Cerebellar nuclear complex (tissue), 1 donor: ENCODE measurements at places on chromosomes 3 and 15.

- no peak for DNase-seq
Measured at GRCh38 chr3:186642014-186642413, 1.8 kb downstream of the FETUB start.

DNA sequence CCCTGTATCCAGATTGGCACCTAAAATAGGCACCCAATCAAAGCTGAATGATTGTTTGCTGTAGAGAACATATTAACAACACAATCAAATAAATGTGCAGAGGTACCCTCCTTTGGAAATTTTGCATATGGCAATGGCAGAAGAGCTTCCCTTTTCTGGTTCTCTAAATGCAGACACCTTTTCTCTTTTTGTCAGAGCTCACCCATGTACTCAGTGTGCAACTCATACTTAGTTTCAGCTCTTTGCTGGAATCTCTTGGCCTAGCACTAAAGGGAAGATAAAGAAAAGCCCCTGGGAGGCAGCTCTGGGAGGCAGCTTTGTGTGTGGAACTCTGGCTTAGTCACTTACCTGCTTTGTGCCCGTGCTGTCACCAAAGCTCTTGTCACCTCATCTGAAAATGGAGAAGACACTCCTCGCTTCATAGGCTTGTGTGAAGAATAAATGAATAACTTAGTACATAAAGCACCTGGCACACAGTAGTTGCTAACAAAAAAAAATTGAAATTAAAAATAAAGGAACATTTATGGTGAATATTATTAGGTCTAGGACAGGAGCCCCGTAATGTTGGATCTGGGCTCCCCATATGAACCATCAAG is 28.8 kb downstream of the ST6GAL1 start:
- DNase-seq, result no peak

- DNase-seq, result no peak
Measured at GRCh38 chr3:70728311-70728710, 415.9 kb upstream of the MDFIC2 start.

DNA sequence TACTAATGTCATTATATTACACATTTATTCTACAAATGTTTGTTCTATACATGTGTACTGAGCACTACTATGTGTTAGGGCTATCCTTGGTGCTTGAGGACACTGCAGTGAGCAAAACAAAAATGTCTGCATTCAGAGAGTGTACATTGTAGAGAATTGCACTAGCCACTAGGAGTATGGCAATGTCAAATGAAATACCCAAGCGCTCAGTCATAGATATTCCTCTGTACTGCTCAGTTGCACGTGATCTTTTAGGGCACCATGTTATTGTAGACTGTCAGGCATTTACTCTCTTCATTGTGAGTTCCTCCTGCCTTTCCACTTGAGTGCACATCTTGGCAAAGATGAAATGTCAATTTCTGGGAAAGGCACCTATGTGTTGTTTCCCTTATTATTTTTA is 36.8 kb downstream of the FNDC3B start:
- no peak for DNase-seq

- no peak for DNase-seq
Measured at GRCh38 chr15:68152342-68152741, 52.8 kb downstream of the CALML4 start.

GRCh38 chr3:20405744-20406143 is 219.7 kb upstream of the SGO1 start:
- DNase-seq, result no peak

GRCh38 chr3:5347486-5347885 is 160.0 kb downstream of the EDEM1 start:
- no peak for DNase-seq

DNA sequence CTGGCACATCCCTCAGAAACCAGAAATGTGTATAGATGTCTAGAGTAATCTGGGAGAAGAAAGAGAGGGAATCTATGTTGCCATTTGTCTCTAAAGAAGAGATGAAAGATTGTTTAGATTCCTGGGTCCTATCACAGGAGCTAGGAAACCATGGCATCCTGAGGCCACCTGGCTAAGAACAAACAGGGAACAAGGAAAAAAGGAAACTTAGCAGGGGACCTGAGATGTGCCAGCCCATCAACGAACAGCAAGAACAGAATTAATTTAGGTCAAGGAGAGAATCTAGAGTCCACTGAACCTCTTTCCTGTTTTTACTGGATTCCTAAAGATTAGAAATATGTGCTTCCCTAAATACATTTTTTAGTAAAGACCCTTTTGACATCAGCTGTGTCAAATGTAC is 30.3 kb downstream of the IP6K1 start:
- DNase-seq, result no peak

- no peak for DNase-seq
Measured at GRCh38 chr3:152909180-152909883, 74.4 kb downstream of the P2RY1 start.

DNA sequence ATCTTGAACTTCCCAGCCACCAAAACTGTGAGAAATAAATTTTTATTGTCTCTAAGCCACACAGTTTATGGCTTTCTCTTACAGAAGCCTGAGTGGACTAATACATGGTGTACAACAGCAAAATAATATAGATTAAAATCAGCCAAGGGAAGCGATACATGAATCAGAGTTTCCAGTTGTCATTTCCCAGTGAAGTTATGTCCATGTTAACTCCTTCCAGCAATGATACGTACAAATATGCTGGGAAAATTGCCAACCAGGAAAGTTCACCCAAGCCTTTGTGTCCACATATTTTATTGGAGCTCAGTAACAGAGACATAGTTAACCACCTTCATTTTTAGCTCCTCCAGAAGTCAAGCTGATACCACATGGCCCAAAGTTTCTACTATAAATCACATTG is 280.9 kb upstream of the KCNMB2 start:
- no peak for DNase-seq

DNA sequence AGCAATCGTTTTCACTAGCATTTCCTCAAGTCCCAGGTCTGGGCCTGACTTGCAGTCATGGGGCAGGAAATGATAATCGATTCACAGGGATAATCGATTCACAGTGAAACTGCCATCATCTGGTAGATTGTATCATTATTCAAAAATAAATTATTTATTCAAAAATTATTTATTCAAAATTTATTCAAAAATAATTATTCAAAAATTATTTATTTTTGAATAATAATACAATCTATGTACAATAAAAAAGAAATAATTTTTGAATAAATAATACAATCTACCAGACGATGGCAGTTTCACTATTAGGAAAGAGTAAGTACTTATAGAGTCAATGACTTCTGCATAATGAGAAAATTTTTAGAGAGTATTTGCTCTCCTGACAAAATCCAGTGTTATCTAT is 28.1 kb upstream of the PROK2 start:
- DNase-seq, result no peak

DNA sequence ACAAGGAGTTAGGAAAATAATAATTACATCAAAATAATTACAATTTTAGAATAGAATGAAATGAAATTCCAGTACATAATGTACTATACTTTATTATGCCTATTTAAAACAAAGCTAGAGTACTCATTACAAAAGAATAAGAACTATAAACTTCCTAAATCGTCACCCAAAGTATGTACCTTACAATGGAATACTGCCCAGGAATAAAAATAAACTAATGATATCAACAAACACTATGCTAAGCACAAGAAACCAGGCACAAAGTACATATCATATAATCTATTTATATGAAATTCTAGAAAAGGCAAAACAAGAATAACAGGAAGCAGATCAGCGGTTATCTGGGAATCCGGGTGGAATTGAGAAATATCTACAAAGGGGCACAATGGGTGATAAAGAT is 84.7 kb downstream of the MYO9A start:
- no peak for DNase-seq

- DNase-seq, result no peak
Measured at GRCh38 chr3:56424336-56424735, 43.9 kb downstream of the ERC2 start.

DNA sequence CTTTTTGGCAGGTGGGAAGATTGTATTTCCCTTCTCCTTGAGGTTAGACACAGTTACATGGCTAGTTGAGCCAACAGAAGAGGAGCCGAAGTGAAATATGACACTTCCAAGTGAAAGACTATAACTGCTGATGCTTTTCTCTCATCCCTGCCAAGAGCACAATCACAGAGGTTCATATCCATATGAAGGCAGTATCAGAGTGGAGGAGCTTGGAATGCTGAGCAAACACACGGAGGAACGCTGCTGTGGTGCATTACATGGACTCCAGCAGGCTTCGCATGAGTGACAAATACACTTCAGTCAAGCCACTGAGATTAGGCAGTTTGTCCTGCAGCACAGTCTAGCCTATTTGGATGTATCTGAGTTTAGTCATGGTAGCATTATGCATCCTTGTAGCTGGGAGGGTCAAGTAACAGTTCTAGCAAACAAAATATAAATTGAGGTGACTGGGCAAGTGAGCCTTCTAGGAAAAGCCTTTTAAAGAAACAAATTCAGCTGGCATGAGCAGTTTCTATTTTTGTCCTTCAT is 5.4 kb downstream of the IQCF6 start:
- no peak for DNase-seq

- no peak for DNase-seq
Measured at GRCh38 chr3:37054370-37054769, 61.1 kb downstream of the MLH1 start.

DNA sequence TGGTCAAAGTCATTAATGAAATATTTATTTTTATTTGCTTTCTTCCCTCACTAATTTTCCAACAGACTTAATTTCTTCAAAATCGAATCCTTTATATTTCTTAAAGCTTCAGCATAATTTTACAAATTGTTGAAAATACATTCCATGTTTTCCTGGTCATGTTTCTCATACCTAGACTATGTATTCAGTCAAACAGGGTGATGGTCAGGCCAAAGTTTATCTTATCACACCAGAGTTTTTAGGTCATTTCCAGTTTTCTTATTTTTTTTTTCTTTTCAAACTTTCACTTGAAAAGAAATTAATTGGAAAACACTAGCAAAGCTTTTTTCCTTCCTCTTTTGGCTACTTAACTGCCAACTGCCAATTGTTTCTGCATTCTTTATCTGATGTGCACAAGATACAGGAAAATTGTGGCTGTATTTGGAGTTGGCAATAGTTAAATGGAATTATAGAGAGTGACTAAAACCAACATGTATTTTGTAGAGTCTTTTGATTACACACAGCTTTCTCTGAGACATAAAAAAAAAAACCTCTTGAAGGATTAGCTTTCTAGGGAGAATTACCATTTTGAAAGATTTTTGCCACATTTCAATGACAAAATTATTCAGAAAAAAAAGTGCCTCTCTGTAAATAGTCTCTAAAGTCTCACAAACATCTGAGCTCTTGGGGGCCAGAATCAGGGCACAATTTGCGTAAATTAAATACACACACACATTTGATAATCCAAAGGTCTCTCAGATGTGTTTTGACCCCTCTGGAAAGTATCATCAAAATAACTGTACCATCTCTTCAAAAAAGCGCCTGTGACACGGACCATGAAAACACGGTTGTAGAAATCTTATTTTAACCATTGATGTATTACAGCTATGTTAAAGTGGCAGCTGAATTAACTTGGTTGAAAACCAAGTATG is 603.2 kb upstream of the KCNMB2 start:
- no peak for DNase-seq

DNA sequence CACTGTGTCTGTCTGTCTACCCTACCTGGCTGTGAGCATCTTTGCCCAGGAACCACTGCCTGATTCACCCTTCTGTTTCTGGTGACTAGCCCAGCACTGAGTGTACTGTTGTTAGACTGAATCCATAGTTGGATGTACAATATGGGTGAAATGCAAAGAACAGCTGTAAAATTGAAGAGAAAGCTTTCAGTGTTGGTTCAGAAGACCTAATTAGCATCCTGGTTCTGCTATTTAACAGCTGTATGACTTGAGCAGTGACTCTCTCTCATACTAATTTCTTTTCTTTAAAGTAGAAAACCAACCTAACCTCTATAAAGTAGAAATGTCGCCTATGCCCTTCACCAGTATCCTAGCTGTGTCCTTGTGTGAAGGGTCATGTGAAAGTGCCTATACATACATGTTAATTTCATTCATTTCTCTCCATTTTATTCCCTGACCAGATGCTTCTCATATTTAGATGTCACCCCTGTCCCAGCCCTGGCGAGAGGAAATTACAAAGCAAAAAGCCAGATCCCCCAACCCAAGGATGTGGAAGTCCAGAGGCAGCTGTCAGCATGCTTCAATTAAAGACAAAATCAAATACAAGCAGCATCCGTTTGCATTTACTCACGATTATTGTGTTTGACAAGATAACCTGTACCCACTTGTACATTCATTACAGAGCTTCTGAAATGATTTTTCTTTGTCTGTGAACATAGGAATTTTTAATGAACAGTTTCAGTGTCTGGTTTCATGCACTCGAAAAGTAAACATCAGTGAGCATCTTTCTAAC is 305.7 kb upstream of the ICE2 start:
- DNase-seq, result no peak

DNA sequence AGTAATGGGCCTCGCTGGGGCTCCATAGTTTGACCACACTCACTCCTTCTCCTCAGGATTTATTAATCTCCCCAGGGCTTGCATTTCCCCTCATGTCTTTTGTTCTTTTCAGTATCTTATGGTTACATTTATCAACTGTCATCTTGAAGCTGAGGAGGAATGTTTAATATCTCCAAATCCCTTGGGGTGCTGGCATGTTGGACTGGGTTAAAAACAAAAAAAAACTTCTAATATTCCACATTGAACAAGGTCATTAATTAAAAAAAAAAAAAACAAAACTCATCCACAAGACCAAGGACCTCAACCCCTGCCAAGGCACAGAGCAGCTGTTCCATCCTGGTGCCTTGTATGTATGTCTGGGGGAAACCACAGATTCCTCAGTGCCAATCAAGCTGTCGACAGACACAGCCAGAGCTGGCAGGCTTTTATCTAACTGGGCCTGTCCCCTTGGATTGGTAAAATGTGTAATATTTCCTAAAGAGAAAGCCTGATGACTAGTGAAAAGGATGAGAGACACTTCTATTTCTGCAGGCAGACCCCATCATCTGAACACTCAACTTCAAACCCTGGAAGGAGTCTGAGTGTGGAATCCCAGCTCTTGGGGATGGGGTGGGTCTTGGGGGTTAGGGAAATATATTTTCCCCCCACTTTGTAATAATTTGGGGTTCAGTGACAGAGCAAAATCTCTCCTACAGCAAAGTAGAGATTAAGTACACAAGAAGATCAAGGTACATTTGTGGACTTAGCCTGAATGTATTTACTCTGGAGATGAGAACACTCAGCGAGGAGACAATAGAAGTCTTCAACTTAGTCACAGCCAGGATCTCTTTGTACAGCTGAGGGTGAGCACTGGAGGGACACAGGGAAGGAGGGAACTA is 69.1 kb downstream of the TTC23 start:
- DNase-seq, result no peak

DNA sequence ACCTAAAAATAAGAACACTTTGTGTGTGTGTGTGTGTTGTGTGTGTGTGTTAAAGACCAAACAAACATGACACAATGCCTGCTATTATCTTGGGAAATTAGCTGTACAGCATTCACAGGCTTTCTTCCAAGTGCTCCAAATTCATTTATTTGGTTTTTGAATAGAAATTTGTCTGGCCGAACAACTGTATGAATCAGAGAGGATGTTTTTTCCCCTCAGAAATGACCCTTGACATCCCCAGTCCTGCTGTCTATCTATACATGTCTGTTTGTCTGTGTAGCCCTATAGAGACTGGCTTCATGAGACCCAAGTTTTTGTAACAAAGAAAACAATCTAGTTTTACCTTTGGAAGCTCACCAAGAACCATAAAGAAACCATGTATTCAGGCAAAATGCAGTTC is 549.8 kb downstream of the NSUN3 start:
- no peak for DNase-seq
